ENCODE measurements at places on chromosomes 5 and 9.
A peak's percentile ranks its signal among the peaks of the same experiment; 100 is the strongest.

DNA sequence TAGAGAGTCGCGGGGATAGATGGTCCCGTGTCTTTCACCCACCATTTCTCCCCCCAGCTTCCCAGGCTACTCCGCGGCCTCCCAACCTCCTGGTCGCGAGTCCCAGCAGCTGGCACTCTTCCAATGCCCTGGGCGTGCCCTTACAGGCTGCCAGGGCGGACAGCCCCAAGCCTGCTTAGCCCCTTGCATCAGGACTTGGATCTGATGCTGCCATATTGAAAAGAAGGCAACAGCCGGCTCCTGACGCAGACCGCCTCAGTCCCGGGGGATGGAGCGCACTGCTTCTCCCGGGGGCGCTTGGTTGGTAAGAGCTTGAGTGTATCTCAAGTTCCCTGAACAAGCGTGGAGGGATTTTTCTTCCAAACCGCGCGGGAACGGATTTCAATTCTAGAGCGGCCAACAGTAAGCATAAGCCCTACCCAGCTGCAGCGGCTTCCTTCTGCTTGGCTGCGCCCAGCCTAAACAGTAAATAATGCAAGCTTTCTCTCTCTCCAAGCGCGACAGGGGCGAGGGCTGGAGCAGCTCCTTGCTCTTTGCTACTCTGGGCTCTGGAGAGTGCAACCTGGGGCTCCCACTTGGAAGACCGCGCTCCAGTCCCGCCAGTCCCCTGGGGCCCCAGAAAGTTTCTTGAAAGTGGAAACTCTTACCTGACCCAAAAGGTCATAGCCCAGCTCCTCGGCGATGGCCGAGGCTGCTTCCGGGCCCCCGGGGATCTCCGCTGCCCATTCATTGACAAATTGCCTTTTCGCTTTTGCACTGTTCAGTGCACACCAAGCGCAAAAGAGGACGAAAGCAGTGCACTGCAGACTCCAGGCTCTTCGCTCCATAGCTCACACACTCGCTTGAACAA, 607 bp downstream of the PCSK1 start:
- DNase-seq, result peak; percentile 25

DNA sequence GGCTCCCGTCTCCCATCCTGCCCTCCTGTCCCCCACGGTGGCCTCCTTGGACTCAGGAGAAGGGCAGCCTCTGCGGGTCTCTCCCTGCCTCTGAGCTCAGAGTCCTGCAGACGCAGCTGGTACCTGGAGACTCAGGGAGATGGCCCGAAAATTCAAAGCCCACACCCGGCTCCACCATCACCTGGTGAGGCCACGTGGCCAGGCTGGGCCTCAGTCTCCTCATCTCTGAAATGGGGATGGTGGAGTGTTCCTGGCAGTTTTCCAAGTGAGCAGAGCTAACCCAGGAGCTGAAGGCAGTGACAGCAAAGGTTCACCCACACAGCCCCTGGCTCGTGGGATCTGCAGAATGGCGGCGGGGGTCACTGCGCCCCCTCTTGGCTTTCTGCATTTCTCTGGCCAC, 62.1 kb upstream of the RXRA start:
- no peak for DNase-seq

DNA sequence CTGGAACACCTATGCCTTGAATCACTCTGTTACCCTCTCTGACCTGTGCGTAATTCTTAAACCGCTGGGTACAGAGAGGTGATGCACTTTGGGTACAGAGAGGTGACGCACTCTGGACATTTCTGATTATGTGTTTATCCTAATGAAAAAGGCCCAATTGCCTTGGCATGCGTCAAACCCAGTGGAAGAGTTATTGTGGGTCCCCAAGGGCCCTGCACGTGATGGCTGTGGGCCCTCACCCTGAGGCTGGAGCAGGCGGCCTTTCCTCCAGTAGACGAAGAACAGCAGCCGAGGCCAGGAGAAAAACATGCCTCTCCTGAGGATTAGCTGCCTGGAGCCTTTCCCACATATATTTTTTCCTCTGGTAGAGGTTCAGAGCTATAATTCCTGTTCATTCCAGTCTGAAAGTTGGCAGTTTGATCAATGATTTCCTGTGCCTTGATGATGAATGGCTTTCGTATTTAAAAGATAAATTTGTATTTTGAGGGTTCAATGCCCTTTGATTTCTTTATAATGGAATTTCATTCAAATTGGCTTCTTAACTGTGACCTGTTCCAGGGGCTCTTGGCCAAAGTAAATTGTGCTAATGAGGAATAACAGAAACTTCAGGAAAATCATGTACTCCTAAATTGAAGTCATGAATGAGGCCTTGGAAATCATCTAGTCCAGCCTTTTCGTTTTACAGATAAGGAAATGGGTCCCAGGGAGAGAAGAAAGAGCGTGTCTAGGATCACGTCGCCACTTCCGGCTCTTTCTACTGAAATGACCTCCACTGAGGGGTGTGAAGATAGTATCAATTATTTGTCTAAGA, 22.8 kb downstream of the ACER2 start:
- DNase-seq, result no peak

GRCh38 chr5:156482818-156483217, 155.9 kb downstream of the SGCD start:
- peak; percentile 33 for DNase-seq

- no peak for DNase-seq
Measured at GRCh38 chr5:131630208-131630962, 4.6 kb downstream of the RAPGEF6 start.

Data from SK-MEL-5 (cell line).